ENCODE measurements at places on chromosomes 16 and 17.

GRCh38 chr17:61635913-61636432 lies 45.0 kb upstream of the NACA2 start:
- peak; percentile 78 for DNase-seq

DNA sequence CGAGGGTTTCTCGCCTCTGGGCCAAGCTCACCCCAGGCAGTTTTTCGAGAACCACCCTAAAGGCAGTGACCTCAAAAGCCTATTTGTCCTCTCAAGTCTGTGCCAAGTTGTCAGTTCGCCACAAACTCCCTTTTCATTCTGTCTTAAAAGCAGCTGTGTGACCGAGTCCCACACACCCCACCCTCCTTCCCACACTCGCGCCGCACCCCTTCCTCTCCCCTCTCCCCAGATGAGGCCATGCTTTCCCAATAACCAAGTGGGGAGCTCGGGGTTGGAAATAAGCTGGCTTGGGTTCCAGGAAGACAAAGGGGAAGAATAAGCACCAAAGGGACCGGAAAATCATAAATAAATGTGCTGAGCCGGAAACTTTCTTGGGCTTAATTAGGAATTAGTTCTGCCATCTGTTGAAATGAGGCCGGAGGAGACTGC lies 36.7 kb downstream of the GRIN2C start:
- no peak for DNase-seq

DNA sequence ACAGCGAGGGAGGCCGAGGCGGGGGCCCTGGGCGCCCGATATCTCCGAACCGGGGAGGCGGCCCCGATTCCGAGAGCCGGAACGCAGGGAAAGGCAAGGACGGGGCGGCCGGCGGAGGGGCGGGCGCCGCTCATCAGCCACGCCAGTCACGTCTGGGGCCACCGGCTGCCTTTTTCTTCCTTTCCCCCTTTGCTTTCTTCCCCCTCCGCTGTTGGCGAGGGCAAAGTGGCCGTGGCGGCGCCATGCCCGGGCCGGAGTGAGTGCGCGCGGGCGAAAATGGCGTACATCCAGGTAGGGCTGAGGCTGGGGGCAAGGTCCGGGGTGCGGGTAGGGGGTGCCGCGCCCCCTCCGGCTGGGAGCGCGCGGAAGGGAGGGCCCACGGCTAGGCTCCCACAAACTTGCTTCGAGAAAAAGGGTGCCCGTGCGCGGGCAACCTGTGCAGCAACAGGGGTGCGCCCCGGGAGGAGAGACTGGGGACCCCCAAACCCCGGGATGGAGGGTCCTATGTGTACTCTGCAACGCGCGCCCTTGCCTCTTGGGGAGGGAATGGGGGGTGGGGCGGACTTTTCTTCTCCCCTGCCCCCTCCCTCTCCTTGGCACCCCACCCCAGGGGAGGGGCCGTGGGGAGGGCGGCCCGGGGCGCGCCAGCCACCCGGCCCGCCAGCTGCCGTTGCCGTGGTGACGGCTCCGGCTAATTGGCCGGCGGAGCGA lies 486 bp downstream of the SYT17 start:
- DNase-seq: no peak

DNA sequence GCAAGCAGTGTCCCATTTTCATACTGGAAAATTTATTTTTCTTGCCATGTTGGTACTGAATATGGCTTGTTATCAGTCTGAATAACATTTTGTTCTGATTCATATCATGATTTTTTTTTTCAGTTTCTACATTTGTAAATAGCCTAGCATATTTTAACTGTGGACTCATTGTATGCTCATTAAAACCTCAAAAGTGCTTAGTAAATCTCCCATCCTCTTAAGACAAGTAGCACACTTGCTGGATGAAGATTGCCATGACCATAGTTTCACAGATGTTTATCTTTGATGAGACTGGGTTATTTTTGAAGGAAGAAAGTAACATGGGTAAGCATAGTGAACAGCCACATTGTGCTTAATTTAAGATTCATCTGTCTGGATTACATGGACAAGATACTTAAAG lies 878 bp downstream of the KRT10 start:
- no peak for DNase-seq

GRCh38 chr16:84281074-84281473 lies 13.6 kb upstream of the WFDC1 start:
- DNase-seq: no peak
